Stomach (tissue), 19 donors: ENCODE measurements at places on chromosomes 13 and 19. TPM values are rescaled to one million over a fixed set of nuclear protein-coding genes. Genes with fewer than 3 reads are reported as not detected.

- DNase-seq: no peak
- H3K4me3 ChIP-seq: no peak overlapping the region
Measured at GRCh38 chr13:41601718-41602445, 144.5 kb downstream of the RGCC start.

DNA sequence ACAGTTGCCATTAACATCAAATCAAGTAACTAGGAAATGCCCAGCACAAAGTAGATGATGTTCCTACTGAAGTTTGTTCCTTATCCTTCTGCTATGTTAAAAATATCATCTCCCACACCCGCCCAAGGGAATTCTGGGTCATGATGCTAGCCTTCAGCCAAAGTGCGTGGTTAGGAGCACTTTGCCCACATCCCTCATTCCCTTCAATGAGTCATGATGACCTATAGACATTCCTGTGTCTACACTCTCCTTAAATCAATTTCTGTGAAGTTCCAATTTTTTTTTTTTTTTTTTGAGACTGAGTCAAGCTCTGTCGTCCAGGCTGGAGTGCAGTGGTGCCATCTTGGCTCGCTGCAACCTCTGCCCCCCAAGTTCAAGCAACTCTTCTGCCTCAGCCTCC, 17.0 kb downstream of the RXFP2 start:
- H3K27ac ChIP-seq: no peak overlapping the region
- H3K4me3 ChIP-seq: no peak overlapping the region
- H3K27me3 ChIP-seq: peaks cover 18% of the 10 kb centered on the region
- DNase-seq: no peak
- no peaks in the 10 kb centered on the region for H3K4me1 ChIP-seq
- H3K36me3 ChIP-seq: no peaks in the 10 kb centered on the region

KIR2DL1 gene
- not detected for total RNA-seq

- no peaks in the 10 kb centered on the region for H3K27me3 ChIP-seq
- no peak overlapping the region for H3K27ac ChIP-seq
- no peak for DNase-seq
- no peaks in the 10 kb centered on the region for H3K36me3 ChIP-seq
Measured at GRCh38 chr13:73676550-73677047, 457.6 kb downstream of the KLF12 start.

GRCh38 chr19:39223703-39224279, 19.7 kb upstream of the SYCN start:
- peaks cover 4% of the 10 kb centered on the region for H3K27me3 ChIP-seq
- no peak overlapping the region for H3K27ac ChIP-seq
- no peaks in the 10 kb centered on the region for H3K36me3 ChIP-seq

DNA sequence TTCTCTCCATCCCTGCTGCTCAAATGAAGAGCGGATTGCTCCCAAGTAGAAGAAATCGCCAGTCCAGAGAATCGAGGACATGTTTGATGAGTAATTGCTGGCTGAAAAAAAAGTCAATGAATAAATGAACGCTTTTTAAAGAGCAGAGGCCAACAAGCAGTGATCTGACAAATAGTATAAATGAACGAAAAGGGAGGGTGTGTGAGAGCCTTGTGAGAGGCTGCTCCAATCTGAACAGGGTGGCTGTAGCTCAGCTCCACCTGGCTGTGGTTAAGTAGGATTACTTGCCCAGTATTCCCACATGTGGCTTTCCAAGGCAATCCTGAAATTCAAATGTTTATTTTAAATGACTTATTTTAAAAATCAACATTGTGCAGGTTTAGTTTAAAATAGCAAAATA, 117.1 kb downstream of the TSHZ3 start:
- no peak overlapping the region for H3K27ac ChIP-seq
- no peaks in the 10 kb centered on the region for H3K4me1 ChIP-seq
- no peaks in the 10 kb centered on the region for H3K36me3 ChIP-seq
- H3K27me3 ChIP-seq: no peaks in the 10 kb centered on the region
- DNase-seq: peak; percentile 25

DNA sequence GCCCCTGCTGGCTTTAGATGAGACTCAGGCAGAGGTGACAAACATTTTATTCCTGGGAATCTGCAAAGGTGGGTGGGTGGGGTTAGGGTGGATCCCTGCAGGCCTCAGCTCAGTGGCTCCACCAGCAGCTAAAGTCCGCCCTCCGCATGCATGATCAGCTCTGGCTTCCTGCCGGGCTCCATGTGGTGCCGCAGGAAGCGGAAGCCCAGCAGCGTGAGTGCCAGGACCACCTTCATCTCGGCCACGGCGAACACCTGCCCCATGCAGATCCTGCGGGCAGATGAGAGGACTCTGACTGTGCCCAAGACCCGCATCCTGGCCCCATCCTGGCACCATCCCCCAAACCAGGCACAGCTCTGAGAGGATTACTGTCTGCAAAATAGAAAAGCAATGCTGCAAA, 26.3 kb downstream of the CYP4F2 start:
- DNase-seq: peak; percentile 29
- no peak overlapping the region for H3K4me3 ChIP-seq
- H3K4me1 ChIP-seq: no peaks in the 10 kb centered on the region
- no peak overlapping the region for H3K27ac ChIP-seq
- H3K36me3 ChIP-seq: no peaks in the 10 kb centered on the region

DNA sequence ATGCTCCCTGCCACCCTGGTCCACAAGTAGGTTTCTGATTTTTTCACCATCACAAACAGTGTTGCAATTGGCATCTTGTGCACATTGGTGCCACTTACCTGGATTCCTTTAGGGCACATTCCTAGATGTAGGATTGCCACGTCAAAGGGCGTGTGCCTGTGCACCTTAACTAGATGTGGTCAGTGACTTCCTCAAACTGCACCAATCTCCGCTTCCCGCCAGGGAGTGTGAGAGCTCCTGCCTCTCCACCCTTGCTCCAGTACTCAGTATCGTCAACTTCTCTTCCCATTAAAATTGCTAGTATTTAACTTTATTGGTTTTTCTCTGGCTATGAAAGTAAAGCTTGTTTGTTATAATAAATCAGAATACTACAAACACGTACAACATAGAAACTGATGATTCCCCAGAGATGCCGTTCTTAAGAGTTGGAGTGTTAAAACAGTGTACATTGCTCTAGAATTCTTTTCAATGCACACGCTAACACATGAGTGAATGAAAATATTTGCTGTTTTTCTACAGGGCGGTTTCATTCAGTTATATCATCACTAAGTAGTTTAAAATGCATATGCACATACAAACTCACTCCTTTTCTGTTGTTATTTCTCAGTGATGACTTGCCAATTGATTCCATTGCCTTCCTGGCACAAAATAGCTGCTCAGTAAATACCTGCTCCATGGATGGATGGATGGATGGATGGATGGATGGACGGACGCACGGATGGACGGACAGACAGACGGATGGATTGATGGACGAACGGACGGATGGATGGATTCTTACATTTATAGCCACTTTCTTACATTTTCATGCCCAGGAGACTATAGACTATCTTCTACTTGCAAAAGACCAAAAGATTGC, 23.4 kb downstream of the CCNE1 start:
- H3K4me3 ChIP-seq: no peak overlapping the region
- H3K27ac ChIP-seq: no peak overlapping the region
- no peaks in the 10 kb centered on the region for H3K4me1 ChIP-seq
- peaks cover 10% of the 10 kb centered on the region for H3K27me3 ChIP-seq
- no peaks in the 10 kb centered on the region for H3K36me3 ChIP-seq
- DNase-seq: no peak

GRCh38 chr19:4472174-4472974, at the start of gene HDGFL2:
Gene HDGFL2 (plus strand): TSS chr19:4472297. CDS start chr19:4472351, 54 bp downstream.
- H3K27ac ChIP-seq: peak within 1 kb of the TSS; percentile 60
- H3K4me3 ChIP-seq: peak within 1 kb of the TSS; percentile 79
- H3K4me1 ChIP-seq: peaks cover 40% of the 10 kb centered on the region
- no peaks in the 10 kb centered on the region for H3K27me3 ChIP-seq

PBX4 gene
- 2.0 TPM for total RNA-seq
